Posterior vena cava (tissue), 2 donors: ENCODE measurements at places on chromosomes 4 and X. TPM values are rescaled to one million over a fixed set of nuclear protein-coding genes. Genes with fewer than 3 reads are reported as not detected.

Gene MMRN1
- total RNA-seq, result 72.8 TPM

Gene MGARP
- 2.1 TPM for total RNA-seq

Gene RPL39
- total RNA-seq, result 1,459 TPM

Gene SULT1B1
- 7.5 TPM for total RNA-seq

Gene LNX1
- 4.7 TPM for total RNA-seq

Gene SLC4A4
- 3.6 TPM for total RNA-seq
